NCI-H2029 (cell line): ENCODE measurements at places on chromosomes 2 and 18.

DNA sequence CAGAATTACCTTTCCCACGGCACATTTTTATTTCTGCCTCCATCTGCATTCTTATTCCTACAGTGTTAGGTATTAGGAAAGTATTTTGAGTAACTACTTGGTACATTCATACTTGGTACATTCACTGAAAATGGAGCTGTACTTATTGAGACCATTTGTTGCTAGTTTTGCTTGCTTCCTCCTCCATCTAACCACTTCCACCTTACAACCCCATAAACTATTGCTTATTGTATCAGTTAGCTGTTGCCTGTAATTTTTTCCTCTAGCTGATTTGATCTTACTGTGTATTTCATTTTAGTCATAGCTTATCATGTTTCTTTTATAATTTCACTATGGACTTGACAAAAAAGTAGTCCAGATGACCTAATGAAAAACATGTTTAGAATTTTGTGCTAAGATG is 50.7 kb downstream of the AFTPH start:
- DNase-seq = no peak

- no peak for DNase-seq
Observed at GRCh38 chr2:1585635-1586034, 158.7 kb downstream of the PXDN start.

- no peak for DNase-seq
Observed at GRCh38 chr2:31434911-31435310, 20.4 kb upstream of the XDH start.

DNA sequence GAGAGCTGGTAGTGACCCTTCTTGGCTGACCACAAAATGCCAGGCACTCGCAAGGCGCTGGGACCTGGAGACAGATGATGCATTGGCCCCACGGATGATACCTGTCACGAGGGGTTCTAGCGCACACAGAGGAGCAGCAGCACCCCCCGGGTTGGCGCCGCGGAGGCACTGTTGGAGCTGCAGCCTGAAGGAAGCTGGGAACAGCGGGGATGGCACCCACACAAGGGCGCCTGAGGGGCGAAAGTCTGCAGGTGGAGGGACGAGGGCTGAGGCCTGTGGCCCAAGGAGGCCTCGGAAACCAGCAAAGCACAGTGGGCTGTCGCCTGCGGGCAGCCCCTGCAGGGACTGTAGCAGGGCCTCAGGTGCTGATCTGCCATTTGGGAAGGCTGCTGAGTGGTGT is 33.6 kb downstream of the FAM228A start:
- no peak for DNase-seq

GRCh38 chr2:46229134-46230063 is 67.8 kb upstream of the EPAS1 start:
- DNase-seq = no peak
